GM23248 (cell line): ENCODE measurements at places on chromosomes 4 and X. TPM values are rescaled to one million over a fixed set of nuclear protein-coding genes. Genes with fewer than 3 reads are reported as not detected.

GRCh38 chr4:75741027-75741426 lies 16.6 kb downstream of the USO1 start:
- DNase-seq = peak; percentile 17

GRCh38 chrX:137430301-137430700 lies 135.6 kb upstream of the ZIC3 start:
- no peak for DNase-seq

DNA sequence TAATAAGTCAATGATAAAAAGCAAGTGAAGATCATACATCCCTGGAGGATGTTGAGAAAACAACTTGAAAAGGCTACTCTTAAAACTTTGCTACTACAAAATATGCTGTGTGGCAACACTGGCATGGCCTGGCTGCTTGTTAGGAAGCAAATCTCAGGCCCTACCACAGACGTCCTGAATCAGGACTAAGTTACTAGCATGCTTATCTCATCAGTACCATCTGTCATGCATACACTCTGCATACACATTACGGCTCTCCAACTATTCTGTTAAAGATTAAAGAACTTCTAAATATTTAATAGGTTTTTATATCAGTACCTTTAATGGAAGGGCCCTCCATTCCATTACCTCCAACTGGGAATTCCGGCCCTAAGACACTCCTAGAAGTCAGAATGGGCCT lies 8.2 kb downstream of the PAPSS1 start:
- DNase-seq = no peak

GRCh38 chr4:185421366-185422124 lies 4.2 kb downstream of the UFSP2 start:
- peak; percentile 69 for DNase-seq

PGRMC2 gene
- total RNA-seq = 97.4 and 117 TPM in 2 replicates

GPRASP1 gene
- 0.38 and 0.54 TPM in 2 replicates for total RNA-seq
